ENCODE measurements at places on chromosomes 4 and X.
A peak's percentile ranks its signal among the peaks of the same experiment; 100 is the strongest.

GRCh38 chr4:78254893-78255292 lies 197.8 kb downstream of the FRAS1 start:
- DNase-seq, result no peak

DNA sequence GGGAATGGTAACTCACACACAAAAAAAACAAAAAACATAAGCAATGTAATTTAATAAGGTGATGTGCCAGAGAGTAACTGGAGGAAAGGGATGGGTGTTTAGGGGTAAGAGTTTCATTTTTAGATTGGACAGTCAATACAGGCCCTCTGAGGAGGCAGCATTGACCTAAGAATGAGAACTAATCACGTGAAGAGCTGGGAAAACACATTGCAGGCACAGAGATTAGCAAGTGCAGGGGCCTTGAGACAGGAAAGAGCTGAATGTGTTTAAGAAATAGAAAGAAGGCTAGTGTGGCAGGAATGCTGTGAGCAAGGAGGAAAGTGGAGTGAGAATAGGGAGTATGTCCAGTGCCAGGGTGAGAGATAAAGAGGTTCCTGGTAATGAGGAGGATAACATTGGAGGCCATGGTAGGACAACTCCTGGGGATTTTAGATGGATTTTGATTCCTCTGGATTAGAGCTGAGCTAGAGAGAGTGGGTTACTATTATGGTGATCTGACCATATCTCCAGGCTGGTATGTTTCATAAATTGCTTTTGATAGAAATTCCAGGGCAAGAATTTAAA lies 17.6 kb downstream of the PDLIM5 start:
- no peak for DNase-seq

DNA sequence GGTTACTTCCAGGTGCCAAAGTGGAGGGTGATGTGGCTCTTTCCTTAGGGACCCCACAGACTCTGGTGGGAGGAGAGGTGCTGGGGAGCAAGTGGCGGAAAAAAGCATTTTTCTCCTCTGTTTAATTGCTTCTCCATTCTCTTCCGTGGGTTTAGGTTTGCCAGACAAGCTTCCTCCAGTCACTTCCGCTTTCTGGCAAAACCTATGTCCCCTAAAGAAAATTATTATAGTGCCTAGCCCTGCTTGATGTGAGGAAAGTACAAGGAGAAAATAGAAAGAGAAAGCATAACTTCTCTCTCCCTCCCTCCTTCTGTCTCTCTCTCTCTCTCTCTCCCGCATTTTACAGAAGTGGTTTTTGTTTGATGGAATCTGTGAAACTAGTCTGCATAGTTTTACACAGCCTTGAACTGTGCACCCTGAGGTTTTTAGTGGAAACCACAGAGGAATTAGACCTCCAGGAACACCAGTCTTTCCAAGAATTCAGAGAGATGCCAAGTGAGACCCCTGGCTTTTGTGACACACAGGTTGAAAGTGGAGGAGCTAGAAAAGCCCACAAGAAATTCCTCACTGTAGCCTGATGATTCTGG lies 231.1 kb upstream of the ANXA3 start:
- no peak for DNase-seq

DNA sequence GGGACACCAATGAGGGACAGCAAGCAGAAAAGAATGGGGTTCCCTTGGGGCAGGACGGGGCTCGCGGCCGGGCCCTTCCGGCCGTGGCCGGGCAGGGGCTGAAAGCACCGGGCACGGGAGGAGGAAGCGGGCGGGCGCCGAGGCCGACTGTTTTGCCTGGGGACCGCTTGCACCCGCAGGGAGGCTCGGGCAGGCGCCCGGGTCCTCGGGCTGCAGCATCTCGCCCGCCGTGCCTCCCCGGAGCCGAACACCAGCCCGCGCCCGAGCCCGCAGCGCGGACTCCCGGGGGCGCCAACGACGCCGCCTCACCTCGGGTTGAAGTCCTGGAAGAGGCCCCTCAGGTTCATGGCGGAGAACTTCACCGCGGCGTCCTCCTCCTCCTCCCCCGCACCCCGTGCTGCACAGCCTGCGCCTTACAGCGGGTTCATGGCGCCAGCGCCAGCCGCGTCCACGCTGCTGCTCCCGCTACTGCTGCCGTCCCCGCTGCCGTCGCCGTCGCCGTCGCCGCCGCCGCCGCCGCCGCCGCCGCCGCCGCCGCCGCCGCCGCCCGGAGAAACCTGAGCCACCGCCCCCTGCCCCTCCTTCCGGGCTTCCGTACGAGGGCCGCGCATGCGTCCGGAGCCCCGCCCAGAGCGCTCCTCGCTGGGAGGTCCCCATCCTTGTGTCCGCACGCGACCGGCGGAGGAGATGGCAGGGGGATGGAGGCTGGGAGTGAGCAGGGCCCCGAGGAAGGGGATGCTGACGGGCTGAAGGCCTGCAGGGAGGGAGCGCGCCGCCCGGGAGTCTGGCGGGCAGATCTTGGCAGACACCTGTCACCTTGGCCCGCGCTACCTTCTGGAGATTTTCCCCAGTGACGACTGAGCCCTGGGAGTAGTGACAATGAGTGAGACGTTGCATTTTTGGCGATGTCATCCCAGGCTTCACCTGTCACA lies at the start of gene TMEM185A:
Gene TMEM185A (minus strand): TSS at position 559 of the 932 bp plus-strand sequence. CDS start 212 bp downstream, at position 347.
- peak; percentile 32 for DNase-seq

DNA sequence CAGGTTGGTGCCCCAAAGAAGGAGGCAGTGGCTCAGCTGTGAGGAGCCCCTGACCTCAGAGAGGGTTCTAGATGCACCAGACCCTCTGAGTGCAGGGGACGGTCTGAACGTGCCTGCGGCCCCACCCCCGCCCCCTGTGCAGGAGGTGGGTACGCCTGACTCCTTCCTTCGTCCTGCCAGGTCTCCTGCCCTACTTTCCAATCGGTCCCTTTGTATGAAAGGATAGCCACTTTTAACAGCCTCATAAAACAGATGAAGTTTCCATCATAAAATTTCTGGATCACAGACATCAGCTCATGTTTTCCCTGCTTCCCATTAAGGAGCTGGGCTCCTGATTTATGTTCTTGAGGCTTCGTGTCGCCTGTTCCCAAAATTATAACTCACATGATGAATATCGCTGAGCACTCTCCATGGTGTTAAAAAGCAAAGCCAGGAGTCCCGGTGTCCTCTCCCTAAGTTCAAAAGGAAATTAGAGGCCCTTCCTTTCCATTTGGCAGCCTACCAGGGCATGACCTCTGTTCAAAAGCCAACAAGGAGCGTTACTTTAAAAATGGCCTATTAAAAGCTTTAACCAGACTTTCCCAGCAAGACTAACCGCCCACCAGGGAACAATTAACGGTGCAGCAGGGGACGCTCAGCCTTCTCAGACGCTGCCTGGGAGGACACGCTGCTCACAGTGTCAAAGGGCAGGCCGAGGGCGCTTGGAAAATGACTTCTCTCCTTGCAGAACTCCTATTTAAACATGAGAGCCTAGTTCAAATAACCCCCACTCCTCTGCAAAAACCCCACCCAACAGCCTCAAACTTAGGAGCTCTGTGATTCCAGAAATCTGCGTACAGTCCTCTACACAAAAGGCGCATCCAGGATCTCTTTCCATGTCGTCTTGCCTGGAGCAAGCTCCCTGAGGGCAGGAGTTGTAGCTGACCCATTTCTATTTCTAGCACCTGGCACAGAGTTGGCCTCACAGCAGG lies 181.9 kb downstream of the AFAP1 start:
- no peak for DNase-seq

- no peak for DNase-seq
Measured at GRCh38 chr4:184385705-184386141, 88.6 kb downstream of the IRF2 start.

DNA sequence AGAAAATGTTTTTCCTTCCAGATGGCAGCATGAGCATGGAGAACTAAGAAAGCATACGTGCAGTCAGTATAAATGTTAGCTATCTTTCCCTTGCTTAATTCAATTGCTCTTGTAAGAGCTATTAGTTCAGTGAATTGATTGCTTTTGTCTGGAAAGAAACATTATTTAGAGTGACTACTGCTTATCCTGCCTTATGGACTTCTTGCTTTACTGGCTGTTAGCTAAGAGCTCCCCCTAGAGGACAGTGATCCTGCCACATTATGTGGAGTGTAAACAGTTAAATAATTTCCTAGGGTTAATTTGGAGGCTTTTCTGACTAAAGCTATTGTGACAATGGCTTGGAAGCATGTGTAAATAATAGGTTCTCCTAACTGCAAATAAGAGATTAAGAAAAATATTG lies 1402.4 kb downstream of the FAM133A start:
- DNase-seq, result peak; percentile 10

DNA sequence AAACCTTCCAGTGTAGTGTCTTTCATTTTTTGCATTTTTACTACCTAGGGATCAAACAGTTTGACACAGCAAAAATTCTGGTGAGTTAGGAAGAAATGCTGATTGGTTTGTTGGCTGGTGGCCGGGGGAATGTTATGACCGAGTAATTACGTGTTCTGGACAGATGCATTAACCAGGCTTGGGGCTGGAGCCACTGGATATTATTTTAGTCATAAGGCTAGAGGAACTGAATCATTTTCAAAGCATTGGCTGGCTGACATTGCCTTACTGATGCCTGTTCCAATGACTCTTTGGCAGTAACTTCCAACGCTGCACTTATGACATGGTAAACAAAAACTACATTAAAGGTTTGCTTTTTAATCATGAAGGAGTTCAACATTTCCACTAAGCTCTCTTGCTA lies 84.6 kb downstream of the FBXO8 start:
- DNase-seq, result peak; percentile 90

GRCh38 chrX:151724563-151725337 lies 8.9 kb downstream of the FATE1 start:
- DNase-seq, result no peak

GRCh38 chr4:176957353-176958118 lies 164.8 kb upstream of the VEGFC start:
- no peak for DNase-seq

GRCh38 chr4:82623121-82623683 lies 61.4 kb upstream of the TMEM150C start:
- no peak for DNase-seq

- DNase-seq, result no peak
Measured at GRCh38 chr4:155999725-156000124, 46.1 kb upstream of the CTSO start.

DNA sequence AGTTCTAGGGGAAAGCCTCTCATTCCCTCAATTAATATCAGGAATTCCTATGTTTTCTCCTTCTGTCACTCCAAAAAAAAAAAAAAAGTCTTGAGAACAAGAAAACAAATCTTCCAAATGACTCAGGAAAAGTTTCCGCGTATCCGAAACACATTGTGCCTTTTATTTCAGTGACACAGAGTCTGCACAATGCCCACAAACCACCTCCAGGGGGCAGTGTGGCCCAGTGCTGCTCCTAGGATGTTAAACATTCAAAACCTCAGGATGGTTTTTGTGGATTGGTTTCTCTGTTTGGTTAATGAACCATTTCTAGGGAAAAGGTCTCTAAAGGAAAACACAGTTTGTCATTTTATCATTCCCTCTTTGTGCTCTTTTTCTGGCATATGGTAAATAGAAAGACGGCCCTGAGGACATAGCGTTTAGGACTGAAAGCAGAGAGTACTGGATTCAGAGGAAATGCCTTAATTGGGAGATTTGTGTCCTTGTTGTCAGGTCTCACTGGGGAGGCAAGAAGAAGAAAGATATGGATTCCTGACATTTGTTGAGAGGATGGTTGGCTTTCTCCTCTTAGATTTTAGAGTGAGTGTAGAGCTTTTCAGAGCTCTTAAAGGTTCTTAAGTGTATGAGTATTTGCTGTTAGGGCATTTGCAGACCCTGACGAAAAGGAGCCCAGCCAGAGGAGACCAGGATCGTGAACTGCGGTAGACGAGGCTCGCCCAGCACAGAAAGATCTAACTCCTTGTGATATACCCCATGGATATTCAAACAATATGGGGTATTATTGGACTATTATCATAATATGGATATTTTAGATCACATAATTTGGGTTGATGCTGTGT lies 65.7 kb upstream of the MAP9 start:
- peak; percentile 76 for DNase-seq

DNA sequence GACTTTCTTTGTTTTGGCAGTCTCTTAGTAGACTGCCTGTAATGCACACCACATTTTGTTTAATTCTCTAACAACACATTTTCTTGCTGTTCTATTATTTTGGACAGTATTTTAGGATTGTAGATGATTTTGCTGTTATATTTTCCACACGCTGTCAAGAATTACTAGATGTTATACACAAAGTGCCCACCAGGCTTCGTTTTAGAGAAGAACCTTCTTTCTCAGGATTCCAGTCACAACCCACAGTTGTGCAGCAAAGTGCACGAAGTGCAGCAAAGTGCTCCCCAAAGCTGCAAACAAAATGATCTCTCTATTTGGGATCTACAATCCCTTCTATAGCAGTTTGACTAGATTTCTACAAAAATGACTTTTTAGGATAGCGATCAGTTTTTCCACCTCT lies 2.4 kb downstream of the ZNF141 start:
- no peak for DNase-seq

DNA sequence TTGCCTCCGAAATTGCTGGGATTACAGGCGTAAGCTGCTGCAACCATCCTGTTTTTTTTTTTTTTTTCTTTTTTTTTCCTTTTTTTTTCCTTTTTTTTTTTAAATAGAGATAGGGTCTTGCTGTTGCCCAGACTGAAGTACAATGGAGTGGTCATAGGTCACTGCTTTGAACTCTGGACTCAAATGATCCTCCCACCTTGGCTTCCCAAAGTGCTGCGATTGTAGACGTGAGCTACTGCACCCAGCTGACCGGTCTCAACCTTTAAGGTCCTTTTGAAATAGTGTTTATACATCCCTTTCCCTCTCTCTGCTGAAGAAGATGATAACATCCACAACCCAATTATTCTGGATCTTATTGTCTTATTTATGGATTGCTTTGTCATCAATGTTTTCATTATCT lies 548.7 kb downstream of the GBA3 start:
- DNase-seq, result no peak

DNA sequence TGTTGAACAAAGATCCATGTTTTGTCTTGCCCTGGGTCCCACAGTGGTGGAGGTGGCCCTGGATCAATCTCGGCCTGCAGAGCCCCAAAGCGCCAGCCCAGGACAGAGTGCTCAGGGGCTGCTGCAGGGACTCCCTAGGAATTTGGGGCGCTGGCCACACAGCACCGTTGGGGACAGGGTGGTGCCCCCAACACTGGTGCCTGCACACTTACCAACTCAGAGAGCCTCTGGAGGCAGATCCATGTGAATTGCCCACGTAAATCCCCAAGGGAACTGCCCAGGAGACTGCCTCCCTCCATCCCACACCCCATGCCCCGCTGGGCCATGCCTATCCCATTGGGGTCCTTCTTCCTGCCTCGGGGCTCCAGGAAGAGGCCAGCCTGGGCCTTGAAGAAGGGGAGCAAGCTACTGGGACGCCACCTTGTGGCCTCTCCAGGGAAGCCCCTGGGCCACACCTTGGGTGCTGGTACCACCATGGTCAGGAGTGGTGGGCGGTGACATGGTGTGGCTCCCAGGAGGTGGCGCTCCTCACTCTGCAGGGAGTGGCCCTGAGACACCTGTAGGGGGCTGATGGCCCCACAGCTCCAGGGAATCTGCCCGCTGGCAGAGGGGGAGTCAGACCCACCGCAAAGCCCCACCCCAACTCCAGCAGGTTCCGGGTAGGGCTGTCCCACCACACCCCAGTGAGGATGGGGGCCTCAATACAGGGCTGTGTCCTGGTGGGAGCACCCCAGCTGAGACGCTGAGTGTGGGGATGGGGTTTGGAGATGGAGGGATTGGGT lies 22.8 kb downstream of the CFAP99 start:
- peak; percentile 41 for DNase-seq
